ENCODE measurements at places on chromosomes 5 and 9. TPM values are rescaled to one million over a fixed set of nuclear protein-coding genes. Genes with fewer than 3 reads are reported as not detected.

DNA sequence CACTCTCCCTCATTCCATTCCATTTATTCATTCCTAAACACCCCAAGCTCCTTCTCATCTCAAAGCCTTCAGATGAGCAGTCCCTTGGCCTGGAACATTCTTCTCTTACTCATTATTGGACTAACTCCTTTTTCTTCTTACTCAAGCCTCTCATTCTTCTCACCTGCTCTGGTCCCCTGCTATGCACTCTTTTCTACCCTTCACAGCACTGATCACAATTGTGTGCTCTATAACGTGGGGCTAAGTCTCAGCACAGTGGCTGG lies 212.4 kb downstream of the MAPKAP1 start:
- DNase-seq = no peak
- no peaks in the 10 kb centered on the region for H3K36me3 ChIP-seq
- no peak overlapping the region for H3K27ac ChIP-seq
- no peak overlapping the region for H3K4me3 ChIP-seq
- no peaks in the 10 kb centered on the region for H3K27me3 ChIP-seq

DNA sequence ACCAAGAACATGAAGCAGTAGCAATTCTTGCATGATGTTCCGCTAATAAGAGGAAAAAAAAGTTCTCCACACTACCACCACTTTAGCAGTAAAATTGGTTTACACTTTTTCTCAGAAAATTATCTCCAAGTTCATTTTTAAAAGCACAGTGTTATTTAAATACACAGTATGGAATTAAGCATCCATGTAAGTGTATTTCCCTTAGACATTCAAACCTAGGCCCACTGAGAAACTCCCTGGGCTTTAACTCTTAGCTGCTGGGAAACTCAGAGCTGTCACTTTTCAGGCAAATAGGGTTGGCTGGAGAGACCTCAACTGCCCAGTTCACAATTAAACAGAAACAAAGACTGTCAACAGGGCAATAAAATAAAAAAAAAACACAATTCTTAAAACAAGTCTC lies 2.7 kb downstream of the GNAQ start:
- no peak overlapping the region for H3K27ac ChIP-seq
- H3K27me3 ChIP-seq = no peaks in the 10 kb centered on the region
- H3K36me3 ChIP-seq = no peaks in the 10 kb centered on the region

GRCh38 chr9:91572811-91573210 lies 149.2 kb upstream of the NFIL3 start:
- DNase-seq = no peak
- H3K27me3 ChIP-seq = no peaks in the 10 kb centered on the region
- no peaks in the 10 kb centered on the region for H3K4me1 ChIP-seq
- H3K36me3 ChIP-seq = no peaks in the 10 kb centered on the region
- H3K4me3 ChIP-seq = no peak overlapping the region

- H3K27me3 ChIP-seq = no peaks in the 10 kb centered on the region
- H3K27ac ChIP-seq = no peak overlapping the region
- peaks cover 34% of the 10 kb centered on the region for H3K36me3 ChIP-seq
- H3K4me1 ChIP-seq = no peaks in the 10 kb centered on the region
- DNase-seq = no peak
- no peak overlapping the region for H3K4me3 ChIP-seq
These were observed 41.6 kb downstream of the CLINT1 start for GRCh38 chr5:157817387-157817702.

- H3K27ac ChIP-seq = no peak overlapping the region
- H3K27me3 ChIP-seq = no peaks in the 10 kb centered on the region
- peaks cover 77% of the 10 kb centered on the region for H3K36me3 ChIP-seq
- DNase-seq = peak; percentile 10
These were observed 7.9 kb downstream of the MTRR start for GRCh38 chr5:7876867-7877266.

- H3K4me3 ChIP-seq = no peak overlapping the region
- no peaks in the 10 kb centered on the region for H3K27me3 ChIP-seq
- H3K4me1 ChIP-seq = no peaks in the 10 kb centered on the region
- H3K36me3 ChIP-seq = no peaks in the 10 kb centered on the region
- H3K27ac ChIP-seq = no peak overlapping the region
- no peak for DNase-seq
These were observed 275.2 kb downstream of the BNC2 start for GRCh38 chr9:16595227-16595626.

DNA sequence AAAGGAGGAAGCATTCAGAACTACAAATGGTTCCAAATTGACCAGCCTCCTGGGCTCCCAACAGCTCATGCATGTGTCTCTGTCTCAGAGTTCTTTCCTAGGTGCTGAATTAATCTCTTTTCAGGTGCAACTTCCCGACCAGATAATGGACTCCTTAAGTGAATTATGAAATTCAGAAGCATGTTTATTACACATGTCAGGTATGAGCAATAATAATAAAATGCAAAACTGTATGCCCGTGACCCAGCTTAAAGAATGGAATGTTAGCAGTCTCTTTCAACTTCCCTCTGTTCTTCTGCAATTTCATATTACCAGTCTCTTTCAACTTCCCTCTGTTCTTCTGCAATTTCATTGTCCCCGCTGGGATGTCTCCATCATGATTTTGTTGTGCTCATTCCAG lies 60.4 kb downstream of the FBXL7 start:
- H3K4me3 ChIP-seq = no peak overlapping the region
- H3K4me1 ChIP-seq = no peaks in the 10 kb centered on the region
- H3K27ac ChIP-seq = no peak overlapping the region
- DNase-seq = no peak
- H3K27me3 ChIP-seq = no peaks in the 10 kb centered on the region

GRCh38 chr5:154477382-154478223 lies 424 bp downstream of the HAND1 start:
- no peaks in the 10 kb centered on the region for H3K36me3 ChIP-seq
- peak overlapping the region; percentile 12 for H3K4me3 ChIP-seq
- peaks cover 90% of the 10 kb centered on the region for H3K27me3 ChIP-seq
- DNase-seq = no peak
- H3K27ac ChIP-seq = no peak overlapping the region

- H3K4me3 ChIP-seq = no peak overlapping the region
- no peaks in the 10 kb centered on the region for H3K4me1 ChIP-seq
These were observed 28.0 kb downstream of the RFK start for GRCh38 chr9:76366275-76366674.

DNA sequence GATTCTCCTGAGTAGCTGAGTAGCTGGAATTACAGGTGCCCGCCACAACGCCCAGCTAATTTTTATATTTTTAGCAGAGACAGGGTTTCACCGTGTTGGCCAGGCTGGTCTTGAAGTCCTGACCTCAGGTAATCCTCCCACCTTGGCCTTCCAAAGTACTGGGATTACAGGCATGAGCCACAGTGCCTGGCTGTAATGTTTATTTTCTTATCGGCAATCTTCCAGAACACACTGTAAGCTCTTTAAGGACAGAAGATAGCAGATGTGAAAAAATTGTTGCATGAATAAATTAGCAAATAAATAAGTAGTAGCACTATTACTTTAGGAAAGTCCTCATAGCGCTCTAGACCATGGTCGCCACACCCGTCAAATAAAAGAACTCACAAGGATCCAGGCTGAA lies 100.5 kb downstream of the ENC1 start:
- H3K4me1 ChIP-seq = no peaks in the 10 kb centered on the region
- H3K27ac ChIP-seq = no peak overlapping the region
- no peak for DNase-seq
- H3K36me3 ChIP-seq = no peaks in the 10 kb centered on the region
- H3K27me3 ChIP-seq = peaks cover 4% of the 10 kb centered on the region

DNA sequence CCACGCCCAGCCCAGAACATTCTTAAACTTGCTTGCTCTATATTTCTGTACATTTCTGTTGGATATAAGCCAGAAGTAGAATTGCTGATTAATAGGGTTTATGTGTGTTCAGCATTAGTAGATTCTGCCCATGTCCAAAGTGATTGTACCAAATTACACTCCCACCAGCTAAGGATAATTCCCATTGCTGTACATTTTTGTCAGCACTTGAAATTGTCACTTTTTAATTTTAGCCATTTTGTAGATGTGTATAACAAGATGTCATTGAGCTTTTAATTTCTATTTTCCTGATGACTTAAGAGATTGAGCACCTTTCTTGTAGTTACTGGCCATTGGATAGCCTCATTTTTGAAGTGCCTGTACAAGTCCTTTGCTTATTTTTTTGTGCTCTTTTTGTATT lies 46.4 kb downstream of the AQP7 start:
- H3K27ac ChIP-seq = no peak overlapping the region
- no peak for DNase-seq
- peaks cover 10% of the 10 kb centered on the region for H3K36me3 ChIP-seq

DNA sequence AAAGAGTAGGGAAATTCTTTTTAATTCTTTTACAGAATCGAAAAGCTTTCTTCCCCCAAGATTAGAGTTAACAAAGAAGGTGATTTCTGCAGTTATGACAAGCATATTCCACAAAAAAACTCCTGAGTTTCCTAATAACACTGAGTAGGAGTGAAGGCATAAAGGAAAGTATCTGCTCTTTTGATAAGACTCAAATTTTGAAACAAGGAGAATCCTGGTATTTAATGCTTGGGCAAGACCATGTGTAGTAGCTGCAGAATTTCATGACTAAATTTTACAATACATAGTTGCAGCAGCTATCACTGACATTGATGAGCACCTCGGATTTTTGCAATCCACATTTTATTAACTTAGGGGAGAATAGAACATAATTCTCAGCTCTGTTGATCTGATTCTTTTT lies 92.6 kb downstream of the MARCHF3 start:
- H3K4me1 ChIP-seq = no peaks in the 10 kb centered on the region
- no peak for DNase-seq
- no peak overlapping the region for H3K27ac ChIP-seq
- H3K27me3 ChIP-seq = no peaks in the 10 kb centered on the region
- H3K36me3 ChIP-seq = no peaks in the 10 kb centered on the region
- H3K4me3 ChIP-seq = no peak overlapping the region

- H3K27me3 ChIP-seq = no peaks in the 10 kb centered on the region
- no peaks in the 10 kb centered on the region for H3K4me1 ChIP-seq
- H3K4me3 ChIP-seq = no peak overlapping the region
- no peak for DNase-seq
These were observed 690.9 kb upstream of the CDH18 start for GRCh38 chr5:20678814-20679298.

- no peaks in the 10 kb centered on the region for H3K36me3 ChIP-seq
- H3K27ac ChIP-seq = no peak overlapping the region
- no peaks in the 10 kb centered on the region for H3K27me3 ChIP-seq
- no peak overlapping the region for H3K4me3 ChIP-seq
- H3K4me1 ChIP-seq = no peaks in the 10 kb centered on the region
These were observed 545.8 kb upstream of the ARRDC3 start for GRCh38 chr5:91928754-91929521.

DNA sequence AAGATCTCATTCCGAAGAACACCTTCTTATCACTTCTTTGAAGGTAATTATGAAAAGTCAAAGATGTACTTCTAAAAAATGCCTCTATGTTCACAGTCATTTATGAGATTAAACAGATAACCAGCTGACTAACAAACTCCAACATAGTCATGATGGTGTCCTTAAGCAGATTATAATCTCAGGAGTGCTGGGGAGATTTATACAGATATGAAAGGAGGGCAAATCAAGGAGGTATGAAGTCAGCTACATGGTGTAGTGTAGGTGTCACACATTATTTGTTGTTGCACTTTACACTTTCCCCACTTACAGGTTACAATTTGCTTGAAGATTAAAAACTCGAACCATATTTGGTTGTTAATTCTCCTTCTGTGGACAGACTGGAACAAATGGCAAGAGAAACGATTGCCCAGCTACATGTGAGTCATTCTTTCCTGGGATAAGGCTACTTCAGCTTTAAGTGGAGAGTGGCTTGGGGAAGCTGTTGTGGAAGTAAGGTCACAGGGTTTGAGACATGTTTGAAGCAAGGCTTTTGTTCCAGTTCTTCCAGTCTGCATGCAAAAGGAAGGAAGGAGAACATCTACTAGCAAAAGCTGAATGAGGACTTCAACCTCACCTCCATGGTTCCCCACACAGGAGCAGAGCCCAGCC lies 320.1 kb downstream of the ADGRV1 start:
- no peaks in the 10 kb centered on the region for H3K27me3 ChIP-seq
- no peaks in the 10 kb centered on the region for H3K4me1 ChIP-seq
- no peak overlapping the region for H3K27ac ChIP-seq
- no peak overlapping the region for H3K4me3 ChIP-seq

The GPR21 gene
- total RNA-seq = 0.74 TPM

The SLC34A3 gene
- total RNA-seq = not detected

The UIMC1 gene
- total RNA-seq = 50.8 TPM

The LCN6 gene
- not detected for total RNA-seq

The PCDHB16 gene
- not detected for total RNA-seq
